ENCODE measurements at places on chromosomes 1 and 21.

DNA sequence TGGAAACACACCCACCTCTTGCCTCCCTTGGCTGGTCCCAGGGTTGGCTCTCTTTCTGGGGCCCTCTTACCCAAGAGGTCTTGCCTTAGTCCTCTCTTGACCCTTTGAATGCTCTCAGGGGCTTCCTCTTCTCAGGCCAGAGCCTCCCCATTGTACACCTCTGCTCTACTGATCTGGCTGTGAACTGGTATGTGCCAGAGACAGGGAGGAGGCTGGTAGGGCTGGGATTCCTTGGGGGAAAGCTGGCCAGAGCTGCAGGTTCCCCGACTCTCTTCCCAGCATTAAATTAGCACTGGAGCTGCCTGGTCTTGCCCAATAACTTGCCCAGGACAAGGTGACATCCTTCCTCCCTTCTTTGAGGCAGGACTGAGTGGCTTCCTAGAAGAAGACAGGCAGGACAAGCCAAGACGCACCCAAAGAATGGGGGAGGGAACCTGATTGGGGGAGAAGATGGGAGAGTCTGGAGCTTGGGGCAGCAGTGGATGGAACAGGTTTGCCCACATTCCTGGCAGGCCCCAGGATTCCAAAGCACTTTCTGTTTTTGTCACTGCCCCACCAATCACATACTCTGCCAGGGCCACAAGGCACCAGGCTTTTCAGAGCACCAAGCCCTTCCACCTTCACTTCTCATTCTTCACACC lies 37.2 kb upstream of the CITED4 start:
- no peak for DNase-seq

GRCh38 chr1:244347942-244348341 lies 103.8 kb downstream of the ADSS2 start:
- no peak for DNase-seq

DNA sequence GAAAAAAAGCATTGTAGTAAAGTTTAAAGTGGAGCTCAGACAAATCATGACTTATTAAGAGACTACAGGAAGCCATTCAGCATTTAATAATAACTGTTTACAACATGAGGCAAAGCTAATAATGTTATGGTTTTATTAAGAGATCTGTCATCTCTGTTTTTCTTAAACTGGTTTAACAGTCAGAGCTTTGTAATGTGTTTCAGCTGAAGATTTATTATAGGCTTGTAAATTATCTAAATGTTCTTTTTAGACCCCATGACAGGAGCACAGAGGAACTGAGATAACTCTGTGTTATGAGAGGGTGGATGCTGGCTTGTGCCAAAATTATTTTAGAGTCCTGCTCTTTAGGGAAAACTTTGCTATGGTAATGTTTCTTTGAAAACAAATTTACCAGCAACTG lies 38.0 kb upstream of the RWDD3 start:
- DNase-seq, result no peak

- no peak for DNase-seq
Measured at GRCh38 chr1:160522622-160523345, at the start of gene SLAMF6. TSS of gene SLAMF6 (minus strand) at chr1:160523255. CDS start at chr1:160523192, 63 bp downstream.

DNA sequence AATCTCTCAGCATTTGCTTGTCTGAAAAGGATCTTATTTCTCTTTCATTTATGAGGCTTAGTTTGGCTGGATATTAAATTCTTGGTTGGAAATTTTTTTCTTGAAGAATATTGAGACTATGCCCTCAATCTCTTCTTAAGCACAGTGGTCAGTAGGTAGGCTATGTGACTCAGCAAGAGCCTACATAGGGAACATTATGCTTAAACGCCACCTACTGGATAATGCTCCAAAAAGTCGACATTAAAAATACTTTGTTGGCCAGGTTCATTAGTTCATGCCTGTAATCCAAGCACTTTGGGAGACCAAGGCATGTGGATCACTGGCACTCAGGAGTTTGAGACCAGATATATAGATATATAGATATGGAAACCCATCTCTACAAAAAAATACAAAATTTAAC lies 678.0 kb upstream of the USP24 start:
- no peak for DNase-seq

- no peak for DNase-seq
Measured at GRCh38 chr1:32991386-32991785, 26.8 kb upstream of the RNF19B start.

- DNase-seq, result no peak
Measured at GRCh38 chr1:39331647-39332046, 127.2 kb downstream of the MACF1 start.

DNA sequence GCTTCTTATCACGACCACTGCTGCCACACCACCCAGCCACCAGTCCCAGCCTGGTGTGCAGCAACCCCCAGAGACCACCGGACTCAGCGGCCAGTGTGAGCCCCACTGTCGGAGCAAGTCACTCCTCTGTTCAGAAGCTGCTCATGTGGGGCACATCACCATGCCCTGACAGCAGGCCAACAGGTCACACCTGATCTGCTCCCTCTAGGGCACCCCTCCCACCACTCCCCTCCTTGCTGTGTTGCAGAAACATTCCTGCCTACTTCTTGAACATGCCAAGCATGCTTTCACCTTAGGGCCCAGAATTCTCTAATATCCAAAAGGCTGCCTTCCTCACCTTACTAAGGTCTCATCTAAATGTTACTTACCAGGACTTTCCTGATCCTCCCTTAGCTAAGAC lies 146.5 kb downstream of the SLC45A1 start:
- no peak for DNase-seq

DNA sequence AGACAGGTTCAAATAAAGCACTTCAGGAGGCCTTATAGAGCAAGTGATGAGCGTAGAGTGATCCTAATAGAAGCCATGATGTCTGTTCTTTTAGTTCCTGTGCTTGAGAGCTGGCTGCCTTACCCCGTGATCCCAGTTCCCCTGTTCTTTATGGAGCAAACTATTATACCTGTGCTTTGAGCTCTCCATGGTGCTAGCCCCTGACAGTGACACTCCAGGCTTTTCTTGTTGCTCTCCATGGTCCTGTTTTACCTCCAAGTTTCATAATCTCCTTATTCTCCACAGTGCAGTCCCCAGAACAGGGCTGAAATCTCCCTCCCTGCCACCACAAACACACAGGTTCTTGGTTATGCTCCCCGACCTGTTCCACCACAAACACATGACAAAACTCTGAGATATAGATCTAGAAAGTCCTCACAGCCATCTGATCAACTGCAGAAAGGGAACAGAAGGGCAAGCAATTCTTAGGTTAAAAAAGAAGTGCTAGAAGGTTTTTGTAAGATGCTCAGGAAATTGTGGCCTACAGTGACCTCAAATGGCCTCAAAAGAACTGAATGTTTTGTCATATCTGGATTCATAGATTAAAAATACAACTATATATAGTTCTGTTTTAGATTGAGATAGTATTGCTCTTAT lies 6.0 kb downstream of the CADM3 start:
- DNase-seq, result peak; percentile 16

- no peak for DNase-seq
Measured at GRCh38 chr1:222464841-222465210, 83.1 kb downstream of the HHIPL2 start.

DNA sequence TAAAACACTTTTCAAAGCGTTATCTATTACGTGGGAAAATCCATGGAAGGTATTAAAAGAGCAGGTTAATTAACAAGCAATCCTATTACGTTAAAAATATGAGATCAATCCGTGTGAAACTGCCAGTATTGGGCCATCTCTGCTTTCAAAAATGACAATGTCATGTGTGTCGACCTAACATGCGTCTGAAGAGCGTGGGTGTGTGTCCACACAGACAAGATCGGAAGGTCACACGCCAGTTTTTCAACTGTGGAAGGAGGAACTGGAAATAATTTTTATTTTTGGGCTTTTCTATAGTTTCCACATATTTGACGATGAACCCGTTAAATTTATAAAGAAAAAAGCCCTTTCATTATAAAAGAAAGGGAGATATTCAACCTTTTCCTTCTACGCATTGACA lies 17.6 kb upstream of the ALDH4A1 start:
- DNase-seq, result no peak

DNA sequence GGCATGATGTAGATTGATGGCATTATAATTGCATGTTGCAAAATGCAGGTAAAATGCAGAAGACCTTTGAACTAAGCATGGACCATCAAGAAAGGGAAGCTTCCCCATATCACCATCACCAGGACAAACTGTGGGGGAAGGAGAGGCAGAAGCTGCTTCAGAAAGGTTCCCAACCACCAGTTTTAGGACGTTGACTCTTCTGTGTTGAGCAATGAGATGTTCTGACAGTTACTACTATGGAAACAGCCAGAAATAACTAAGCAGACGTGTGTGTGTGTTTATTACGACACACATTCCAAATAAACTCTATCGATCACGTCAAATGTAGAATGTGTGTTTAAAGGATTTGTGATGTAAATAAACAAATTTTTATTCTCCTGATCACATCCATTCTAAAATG lies 110.2 kb upstream of the PLD5 start:
- DNase-seq, result no peak

- no peak for DNase-seq
Measured at GRCh38 chr1:161096530-161096929, 1.6 kb upstream of the KLHDC9 start.

DNA sequence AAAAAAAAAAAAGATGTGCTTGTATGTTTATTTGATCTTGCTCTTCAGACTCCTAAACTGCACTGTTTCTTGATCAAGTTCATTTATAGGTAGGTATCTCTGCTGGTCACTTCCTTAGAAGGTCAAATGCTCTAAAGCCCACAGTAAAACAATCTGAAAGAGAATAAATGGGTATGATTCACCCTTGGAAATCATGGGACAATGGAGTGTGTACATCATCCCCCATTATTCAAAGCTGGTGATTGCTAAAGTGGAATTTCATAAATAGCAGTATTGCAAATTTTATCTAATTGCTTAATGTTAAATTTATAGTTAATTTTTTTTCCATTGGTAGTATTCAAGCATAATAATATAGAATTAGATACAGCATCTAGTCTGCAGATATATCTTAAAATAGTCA lies 53.4 kb downstream of the MIER1 start:
- no peak for DNase-seq

GRCh38 chr1:112599477-112599876 lies 19.5 kb downstream of the ST7L start:
- DNase-seq, result no peak

DNA sequence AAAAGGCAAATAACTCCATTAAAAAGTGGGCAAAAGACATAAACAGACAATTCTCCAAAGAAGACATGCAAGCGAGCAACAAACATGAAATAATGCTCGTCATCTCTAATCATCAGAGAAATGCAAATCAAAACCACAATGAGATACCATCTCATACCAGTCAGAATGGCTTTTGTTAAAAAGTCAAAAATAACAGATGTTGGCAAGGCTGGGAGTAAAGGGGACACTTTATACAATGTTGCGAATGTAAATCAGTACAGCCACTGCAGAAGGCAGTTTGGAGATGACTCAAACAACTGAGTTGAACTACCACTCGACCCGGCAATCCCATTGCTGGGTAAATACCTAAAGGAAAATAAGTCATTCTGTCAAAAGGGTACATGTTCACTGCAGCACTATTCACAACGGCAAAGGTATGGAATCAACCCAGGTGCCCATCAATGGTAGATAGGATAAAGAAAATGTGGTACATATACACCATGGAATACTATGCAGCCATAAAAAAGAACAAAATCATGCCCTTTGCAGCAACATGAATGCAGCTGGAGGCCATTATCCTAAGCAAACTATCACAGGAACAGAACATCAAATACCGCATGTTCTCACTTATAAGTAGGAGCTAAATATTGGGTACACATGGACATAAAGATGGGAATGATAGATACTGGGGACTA lies 25.9 kb downstream of the TSPAN2 start:
- DNase-seq, result no peak

GRCh38 chr1:52659356-52659755 lies 26.4 kb downstream of the SHISAL2A start:
- DNase-seq, result no peak

DNA sequence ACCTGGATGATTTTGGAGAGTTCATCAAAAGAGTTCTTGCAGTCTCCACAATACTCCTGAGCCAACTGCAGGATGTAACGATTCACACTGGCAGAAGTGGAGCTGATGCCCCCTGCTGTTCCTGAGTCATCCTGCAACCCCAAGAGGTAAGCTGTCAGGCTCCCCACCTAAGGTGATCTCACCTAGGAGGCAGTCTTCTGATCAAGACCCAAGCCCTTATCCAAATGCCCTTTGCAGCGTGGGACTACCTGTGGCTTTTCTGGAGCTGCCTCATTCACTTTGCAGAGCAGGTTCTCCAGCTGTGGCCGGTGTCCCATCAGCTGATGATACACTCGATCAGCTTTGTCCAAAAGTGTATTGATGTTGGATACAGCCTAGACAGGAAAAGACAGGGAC lies 96.4 kb downstream of the UBR4 start:
- DNase-seq, result no peak

- no peak for DNase-seq
Measured at GRCh38 chr1:49251019-49251784, 474.5 kb upstream of the BEND5 start.

DNA sequence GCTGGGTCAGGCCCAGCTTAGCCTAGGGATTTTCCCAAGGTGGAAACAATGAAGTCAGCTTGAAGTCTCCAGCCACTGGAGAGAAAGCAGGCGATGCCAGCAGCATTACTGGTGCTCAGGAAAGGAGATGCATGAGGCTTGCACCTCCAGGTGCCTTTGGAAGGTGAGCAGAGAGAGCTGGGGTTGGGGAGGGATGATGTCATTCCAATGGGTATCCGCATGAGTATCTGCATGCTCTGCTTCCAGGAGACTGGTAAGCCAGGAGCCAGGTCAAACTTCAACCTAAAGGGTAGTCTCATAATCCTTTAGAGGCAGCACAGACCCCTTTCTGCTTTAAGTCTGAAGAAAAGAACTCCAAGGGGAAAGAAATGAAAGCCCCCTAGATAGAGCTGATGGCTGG lies 68.8 kb downstream of the KDM1A start:
- no peak for DNase-seq

- DNase-seq, result no peak
Measured at GRCh38 chr1:192766009-192766625, 42.7 kb upstream of the RGS2 start.

DNA sequence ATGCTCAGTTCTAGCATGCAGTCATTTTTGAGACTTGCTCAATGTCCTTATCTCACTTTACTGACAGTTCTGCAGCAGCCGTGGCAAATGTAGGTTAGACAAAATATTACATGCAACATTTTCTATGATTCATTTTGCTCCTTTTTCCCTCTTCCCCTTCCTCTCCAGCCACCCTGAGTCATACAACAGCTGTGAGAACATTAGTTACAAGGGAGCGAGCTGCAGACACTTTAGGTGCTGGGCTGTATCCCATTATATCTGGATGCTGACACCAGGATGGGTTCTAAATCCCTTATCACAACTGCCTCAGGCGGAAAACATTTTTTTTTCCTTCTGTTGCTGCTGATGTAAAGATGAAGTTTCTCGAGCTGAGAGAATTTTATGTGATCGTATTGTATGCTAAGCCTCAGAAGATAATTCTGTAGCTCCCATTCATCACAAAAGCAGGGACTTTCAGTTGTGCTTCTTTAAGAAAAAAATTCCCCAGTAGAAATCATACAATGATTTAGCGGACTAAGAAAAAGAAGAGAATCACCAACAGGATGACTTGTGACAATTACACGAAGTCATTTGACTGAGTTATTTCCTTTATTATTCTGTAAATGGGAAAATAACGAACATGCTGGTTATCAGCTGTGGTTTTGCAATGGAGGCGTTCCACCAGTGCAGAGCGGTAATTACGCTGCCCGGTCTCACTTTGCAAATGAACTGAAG lies 345.0 kb downstream of the DISC1 start:
- DNase-seq, result no peak

- DNase-seq, result no peak
Measured at GRCh38 chr1:113340038-113340437, 50.3 kb upstream of the MAGI3 start.

All from AG04450 (cell line).